ENCODE measurements at places on chromosomes 2 and 18. TPM values are rescaled to one million over a fixed set of nuclear protein-coding genes. Genes with fewer than 3 reads are reported as not detected.

- DNase-seq = peak; percentile 51
These were observed 811 bp downstream of the ADD2 start for GRCh38 chr2:70767079-70767698.

GRCh38 chr2:156333274-156333950 lies 891 bp upstream of the NR4A2 start:
- DNase-seq = no peak

GRCh38 chr2:29753671-29754444 lies 167.5 kb downstream of the ALK start:
- DNase-seq = no peak

- DNase-seq = no peak
These were observed 120.1 kb upstream of the PXDN start for GRCh38 chr2:1864301-1864980.

GRCh38 chr2:177204417-177204816 lies 8.2 kb upstream of the HNRNPA3 start:
- no peak for DNase-seq

DNA sequence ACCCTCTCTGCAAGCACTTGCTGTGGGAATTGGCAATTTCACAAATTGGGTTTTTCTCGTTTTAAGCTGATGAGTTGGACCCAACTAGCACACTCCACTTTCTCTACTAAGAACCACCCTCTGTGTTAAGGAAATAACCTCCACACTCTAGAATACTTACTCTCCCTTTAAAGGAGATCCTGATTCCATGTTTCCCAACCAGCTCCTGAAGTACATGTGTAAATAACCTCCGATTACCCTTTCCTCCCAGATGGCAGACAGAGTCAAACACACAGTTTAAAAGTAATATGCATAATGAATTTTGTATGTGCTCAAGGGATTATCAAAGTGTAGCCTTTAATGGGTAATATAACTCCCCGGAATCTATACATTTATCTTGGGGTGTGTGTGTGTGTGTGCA lies 171.3 kb upstream of the OSR1 start:
- DNase-seq = no peak

DNA sequence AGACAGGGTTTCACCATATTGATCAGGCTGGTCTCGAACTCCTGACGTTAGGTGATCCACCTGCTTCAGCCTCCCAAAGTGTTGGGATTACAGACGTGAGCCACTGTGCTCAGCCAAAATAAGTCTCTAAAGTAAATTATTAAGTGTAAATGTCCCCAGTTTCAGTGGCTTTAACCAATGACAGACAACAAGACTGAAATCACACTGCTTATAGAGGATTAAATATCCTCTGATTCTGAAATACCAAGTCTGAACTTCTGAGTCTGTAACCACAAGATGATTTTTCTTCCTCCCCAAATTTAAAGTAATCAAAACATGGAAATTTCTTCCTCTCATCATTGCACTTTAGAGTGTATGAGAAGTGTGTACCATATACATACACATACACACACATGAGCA lies 16.5 kb upstream of the ANKRD44 start:
- DNase-seq = no peak

DNA sequence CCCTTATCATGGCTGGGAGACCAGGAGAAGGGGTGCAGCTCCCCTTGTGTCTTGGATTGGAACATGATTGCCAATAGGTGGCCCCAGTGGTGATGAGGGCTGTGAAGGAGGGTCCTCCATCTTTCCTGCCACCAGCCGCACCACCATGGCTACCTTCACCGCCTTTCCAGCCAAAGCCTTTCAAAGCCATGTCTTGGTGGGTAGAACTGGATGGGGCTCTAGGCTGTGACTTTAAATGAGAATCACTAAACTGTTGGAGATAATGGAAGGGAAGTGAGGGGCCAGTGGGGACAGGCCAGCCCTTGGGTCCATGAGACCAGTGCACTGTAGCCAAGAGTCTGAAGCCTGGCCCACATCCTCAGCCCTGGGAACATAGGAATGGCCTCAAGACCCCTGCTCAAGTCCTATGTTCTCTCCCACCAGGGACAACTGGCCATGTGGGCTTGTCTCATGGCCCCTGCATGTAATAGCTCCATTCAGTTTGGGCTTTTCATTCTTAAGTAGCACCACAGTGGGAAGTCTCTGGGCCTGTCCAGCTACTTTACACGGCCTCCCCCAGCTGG lies 345.7 kb downstream of the DYSF start:
- no peak for DNase-seq

DNA sequence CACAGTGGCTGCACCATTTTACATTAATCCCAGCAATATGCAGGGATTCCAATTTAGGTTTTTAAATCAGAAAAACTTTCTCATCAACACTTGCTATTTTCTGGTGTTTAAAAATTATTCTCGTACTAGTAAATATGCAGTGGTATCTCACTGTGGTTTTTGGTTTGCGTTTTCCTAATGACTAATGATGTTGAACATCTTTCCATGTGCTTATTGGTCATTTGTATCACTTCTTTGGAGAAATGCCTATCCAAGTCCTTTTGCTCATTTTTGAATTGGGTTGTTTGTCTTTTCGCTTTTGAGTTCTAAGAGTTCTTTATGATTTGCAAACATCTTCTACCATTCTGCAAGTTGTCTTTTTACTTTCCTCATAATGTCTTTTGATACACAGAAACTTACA lies 62.1 kb upstream of the TCF7L1 start:
- no peak for DNase-seq

DNA sequence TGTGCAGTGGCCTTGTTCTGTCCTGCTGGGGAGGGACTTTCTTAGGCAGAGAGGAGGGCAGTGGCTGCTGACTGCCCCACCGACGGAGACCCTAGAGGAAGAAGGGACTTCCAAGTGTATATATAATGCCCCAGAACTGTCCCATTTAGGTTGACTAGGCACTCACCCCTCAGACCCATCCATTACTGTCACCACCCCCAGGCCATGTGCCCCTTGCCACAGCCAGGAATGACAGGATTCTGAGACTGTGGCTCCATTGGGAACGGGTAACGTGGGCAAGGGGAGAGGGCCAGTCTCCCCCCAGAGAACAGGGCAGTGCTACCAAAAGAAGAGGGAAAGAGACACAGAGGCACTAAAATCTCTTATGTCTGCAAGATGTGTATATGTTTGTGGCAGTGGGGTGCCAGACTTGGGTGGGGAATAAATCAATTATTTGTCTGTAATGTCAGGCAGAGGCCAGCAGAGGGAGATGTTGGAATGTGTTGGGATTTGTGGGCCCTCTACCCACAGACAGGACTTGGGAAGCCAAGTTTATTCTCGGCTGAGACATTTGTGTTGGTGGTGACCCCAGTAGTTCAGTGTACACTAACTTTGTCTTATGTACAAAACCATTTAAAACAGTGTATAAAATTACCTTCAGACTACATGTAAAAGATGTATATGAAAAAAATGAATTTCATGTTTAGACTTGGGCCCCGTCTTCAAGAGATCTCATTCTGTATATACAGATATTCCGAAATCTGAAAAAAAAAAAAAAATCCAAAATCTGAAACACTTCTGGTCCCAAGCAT lies 24.0 kb upstream of the TMEM37 start:
- DNase-seq = no peak

- DNase-seq = no peak
These were observed 230.3 kb downstream of the SLC4A3 start for GRCh38 chr2:219857751-219858150.

DNA sequence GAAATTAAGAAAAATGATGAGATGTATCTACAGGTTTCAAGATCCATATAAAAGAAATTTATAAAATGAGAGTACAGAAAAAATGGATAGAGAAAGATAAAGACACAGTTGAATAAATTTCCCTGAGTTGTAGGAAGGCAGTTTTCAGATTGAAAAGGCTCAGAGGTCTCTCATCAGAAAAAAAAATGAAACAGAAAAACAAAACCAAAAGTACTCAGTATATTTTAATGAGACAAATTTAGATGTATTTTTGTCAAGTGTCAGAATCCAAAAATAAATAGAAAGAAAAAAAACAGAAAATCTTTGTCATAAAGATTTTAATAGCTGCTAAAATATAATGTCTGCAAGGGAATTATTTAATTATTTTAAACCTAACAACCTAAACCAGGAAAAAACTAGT lies 520.5 kb downstream of the KCNJ3 start:
- no peak for DNase-seq

GRCh38 chr18:50638884-50639420 lies 79.1 kb downstream of the MAPK4 start:
- no peak for DNase-seq

MTCL1 gene
- polyA plus RNA-seq = 6.1 TPM

AFF3 gene
- 4.0 TPM for polyA plus RNA-seq

LOXHD1 gene
- 0.34 TPM for polyA plus RNA-seq

GREB1L gene
- 7.4 TPM for polyA plus RNA-seq

HOXD10 gene
- not detected for polyA plus RNA-seq

DAPL1 gene
- polyA plus RNA-seq = not detected

AMMECR1L gene
- polyA plus RNA-seq = 5.4 TPM
